ENCODE measurements at places on chromosomes 1 and 21. TPM values are rescaled to one million over a fixed set of nuclear protein-coding genes. Genes with fewer than 3 reads are reported as not detected.

- peaks cover 4% of the 10 kb centered on the region for H3K27me3 ChIP-seq
- peaks cover 7% of the 10 kb centered on the region for H3K4me1 ChIP-seq
- no peak overlapping the region for H3K27ac ChIP-seq
- no peak for DNase-seq
Observed at GRCh38 chr1:61005614-61006580, 76.5 kb upstream of the NFIA start.

DNA sequence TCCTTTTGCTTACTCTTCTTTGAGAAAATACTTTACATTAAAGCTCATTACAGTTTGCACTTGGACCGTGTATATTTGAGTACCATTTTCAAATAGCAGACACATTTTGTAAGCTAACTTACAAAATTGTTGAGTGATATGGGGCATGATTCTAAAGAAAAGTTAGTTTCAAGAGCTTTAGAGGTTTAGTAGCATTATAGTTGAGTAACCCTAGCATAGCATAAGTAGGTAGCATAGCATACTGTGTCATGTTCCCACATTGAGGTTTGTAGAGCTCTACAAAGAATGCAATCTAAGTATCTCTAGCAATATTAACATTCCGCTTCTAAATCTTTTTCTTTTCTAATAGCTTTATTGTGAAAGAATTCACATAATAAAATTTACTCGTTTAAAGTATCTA lies 92.0 kb downstream of the ITSN1 start:
- no peak overlapping the region for H3K4me3 ChIP-seq
- no peaks in the 10 kb centered on the region for H3K36me3 ChIP-seq
- H3K27me3 ChIP-seq = no peaks in the 10 kb centered on the region
- no peaks in the 10 kb centered on the region for H3K4me1 ChIP-seq

GRCh38 chr1:202349206-202349928 lies 868 bp downstream of the PPP1R12B start:
- peak overlapping the region; percentile 94 for H3K27ac ChIP-seq
- peaks cover 29% of the 10 kb centered on the region for H3K4me1 ChIP-seq
- H3K27me3 ChIP-seq = no peaks in the 10 kb centered on the region
- no peaks in the 10 kb centered on the region for H3K36me3 ChIP-seq

DNA sequence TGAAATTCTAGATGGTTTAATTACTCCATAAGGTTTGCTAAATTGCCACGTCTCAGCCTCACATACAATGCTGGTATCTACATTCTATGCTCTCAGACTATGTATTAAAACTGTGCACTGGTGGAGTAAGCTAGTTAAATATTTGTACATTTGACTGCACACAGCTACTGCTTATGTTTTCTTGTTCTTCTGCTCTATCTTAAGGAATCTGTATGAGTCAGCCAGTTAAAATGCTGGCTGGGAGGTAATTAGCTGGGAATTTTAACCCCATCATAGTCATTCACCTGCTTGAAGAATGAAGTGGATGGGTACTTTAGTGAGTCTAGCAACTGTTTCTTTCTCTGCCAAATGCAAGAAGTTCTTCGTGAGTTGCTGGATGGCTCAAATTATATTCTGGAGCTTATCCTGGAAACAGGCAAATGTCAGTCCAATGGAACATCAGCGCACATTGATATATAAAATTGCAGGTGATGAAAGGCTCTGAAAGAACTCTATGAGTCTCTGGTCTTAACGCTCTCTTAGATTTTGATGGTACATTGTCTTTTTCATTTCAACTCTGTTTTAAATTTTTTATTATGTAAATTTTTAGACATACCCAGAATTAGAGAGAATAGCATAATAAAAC lies 83.4 kb downstream of the BACH1 start:
- H3K36me3 ChIP-seq = no peaks in the 10 kb centered on the region
- H3K27me3 ChIP-seq = no peaks in the 10 kb centered on the region
- H3K4me1 ChIP-seq = no peaks in the 10 kb centered on the region
- no peak overlapping the region for H3K27ac ChIP-seq
- no peak for DNase-seq
- no peak overlapping the region for H3K4me3 ChIP-seq

DNA sequence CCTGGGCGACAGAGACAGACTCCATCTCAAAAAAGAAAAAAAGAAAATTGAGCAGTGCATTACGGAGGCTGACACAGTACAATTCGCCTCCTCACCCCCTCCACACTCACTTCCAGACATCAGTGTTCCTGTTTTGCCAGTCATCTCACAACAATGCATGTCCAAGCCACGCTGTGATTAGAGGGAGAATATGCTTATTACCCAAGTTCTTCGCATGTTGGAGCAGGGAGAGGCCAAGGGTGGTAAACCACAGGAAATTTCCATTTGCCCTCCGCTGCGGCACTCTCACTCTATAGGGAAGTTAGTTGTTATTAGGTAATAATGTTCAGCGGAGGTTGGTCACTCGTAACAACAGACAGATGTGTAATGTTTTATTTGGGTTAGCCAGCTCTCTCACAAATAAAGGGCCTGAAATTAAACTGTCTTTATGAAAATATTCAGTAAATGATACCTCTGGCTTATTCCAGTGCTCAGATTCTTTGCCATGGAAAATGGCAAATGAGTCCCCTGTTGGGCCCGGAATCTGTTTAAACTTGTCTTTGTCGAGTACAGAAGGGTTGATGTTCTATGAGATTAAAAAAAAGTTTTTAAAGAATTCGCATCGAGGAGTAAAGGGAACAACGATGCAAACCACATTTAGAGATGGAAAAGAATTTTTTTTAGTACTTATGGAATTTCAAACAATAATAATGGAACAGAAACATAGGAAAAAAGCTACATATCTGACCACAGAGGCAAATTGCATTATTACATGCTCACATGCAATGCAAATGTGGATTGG lies 33.1 kb downstream of the KCNJ15 start:
- H3K27ac ChIP-seq = no peak overlapping the region
- H3K4me3 ChIP-seq = no peak overlapping the region
- no peak for DNase-seq
- no peaks in the 10 kb centered on the region for H3K4me1 ChIP-seq
- no peaks in the 10 kb centered on the region for H3K36me3 ChIP-seq

GRCh38 chr1:117659550-117660270 lies 53.9 kb downstream of the TENT5C start:
- H3K36me3 ChIP-seq = peaks cover 8% of the 10 kb centered on the region
- peaks cover 79% of the 10 kb centered on the region for H3K4me1 ChIP-seq
- peak; percentile 54 for DNase-seq
- H3K4me3 ChIP-seq = peak overlapping the region; percentile 83
- peak overlapping the region; percentile 92 for H3K27ac ChIP-seq
- H3K27me3 ChIP-seq = no peaks in the 10 kb centered on the region

SLC2A1 gene
- total RNA-seq = 131 TPM

- H3K4me1 ChIP-seq = no peaks in the 10 kb centered on the region
- no peak overlapping the region for H3K4me3 ChIP-seq
- peaks cover 6% of the 10 kb centered on the region for H3K27me3 ChIP-seq
- no peak for DNase-seq
- no peaks in the 10 kb centered on the region for H3K36me3 ChIP-seq
- no peak overlapping the region for H3K27ac ChIP-seq
Observed at GRCh38 chr1:63103682-63104081, 218.7 kb upstream of the FOXD3 start.

B3GALT6 gene
- 28.1 TPM for total RNA-seq

- H3K4me1 ChIP-seq = no peaks in the 10 kb centered on the region
- no peak for DNase-seq
- no peaks in the 10 kb centered on the region for H3K27me3 ChIP-seq
Observed at GRCh38 chr21:40504825-40505224, 342.1 kb downstream of the DSCAM start.

RAB7B gene
- not detected for total RNA-seq

- H3K27me3 ChIP-seq = peaks cover 70% of the 10 kb centered on the region
- peak overlapping the region; percentile 10 for H3K27ac ChIP-seq
- H3K36me3 ChIP-seq = peaks cover 7% of the 10 kb centered on the region
- peaks cover 18% of the 10 kb centered on the region for H3K4me1 ChIP-seq
Observed at GRCh38 chr1:29237129-29237821, 953 bp downstream of the PTPRU start.

PGLYRP3 gene
- total RNA-seq = not detected

BLZF1 gene
- total RNA-seq = 14.3 TPM

NCAM2 gene
- total RNA-seq = not detected

GRCh38 chr1:18668750-18669404 lies 38.2 kb downstream of the PAX7 start:
- no peaks in the 10 kb centered on the region for H3K4me1 ChIP-seq
- no peak overlapping the region for H3K27ac ChIP-seq
- H3K36me3 ChIP-seq = no peaks in the 10 kb centered on the region
- H3K27me3 ChIP-seq = peaks cover 22% of the 10 kb centered on the region
- DNase-seq = no peak

DNA sequence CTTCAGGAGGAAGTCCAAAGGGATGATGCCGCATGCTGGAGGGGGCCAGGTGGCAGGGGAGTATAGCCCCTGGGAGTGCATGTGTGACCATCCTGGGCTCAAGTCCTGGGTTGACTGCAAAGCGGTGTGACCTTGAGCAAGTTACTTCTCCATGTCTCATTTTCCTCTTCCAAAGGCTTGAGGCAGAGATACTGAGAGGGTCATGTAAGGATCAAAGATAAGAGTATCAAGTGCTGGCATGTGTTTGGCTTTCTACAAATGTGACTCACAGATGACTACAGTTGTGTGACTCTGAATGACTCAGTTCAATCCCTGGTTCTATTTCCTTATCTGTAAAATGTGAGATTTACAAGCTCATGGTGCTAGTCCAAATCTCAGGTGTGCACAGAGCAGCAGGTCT lies 26.1 kb downstream of the PROK1 start:
- no peak overlapping the region for H3K27ac ChIP-seq
- H3K4me1 ChIP-seq = no peaks in the 10 kb centered on the region
- H3K36me3 ChIP-seq = no peaks in the 10 kb centered on the region
- no peak overlapping the region for H3K4me3 ChIP-seq
- peaks cover 9% of the 10 kb centered on the region for H3K27me3 ChIP-seq

DNA sequence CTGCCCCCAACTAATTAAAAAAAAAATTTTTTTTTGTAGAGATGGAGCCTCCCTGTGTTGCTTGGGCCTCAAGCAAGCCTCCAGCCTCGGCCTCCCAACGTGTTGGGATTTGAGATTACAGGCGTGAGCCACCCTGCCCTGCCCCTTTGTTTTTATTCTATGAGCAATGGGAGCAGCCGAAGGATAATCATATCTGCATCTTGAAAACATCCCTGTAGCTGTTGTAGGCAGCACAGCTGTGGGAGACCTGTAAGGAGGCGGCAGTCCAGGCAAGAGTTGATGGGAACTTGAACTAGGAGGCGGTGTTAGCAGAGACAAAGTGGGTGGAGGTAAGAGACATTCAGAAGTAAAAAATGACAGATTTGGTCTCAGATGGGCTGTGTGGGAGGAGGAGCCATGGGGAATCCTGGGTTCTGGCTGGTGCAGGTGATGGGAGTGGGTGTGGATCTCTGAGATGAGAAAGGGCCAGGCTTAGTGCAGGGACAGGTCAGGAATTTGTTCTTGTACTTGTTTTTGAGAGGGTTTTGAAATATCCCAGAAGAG lies 31.3 kb downstream of the STUM start:
- H3K27me3 ChIP-seq = peaks cover 2% of the 10 kb centered on the region
- no peak overlapping the region for H3K4me3 ChIP-seq
- H3K27ac ChIP-seq = no peak overlapping the region
- no peaks in the 10 kb centered on the region for H3K36me3 ChIP-seq
- H3K4me1 ChIP-seq = no peaks in the 10 kb centered on the region
- DNase-seq = no peak

CPLANE2 gene
- total RNA-seq = 3.8 TPM

- DNase-seq = no peak
- no peaks in the 10 kb centered on the region for H3K36me3 ChIP-seq
- H3K4me3 ChIP-seq = no peak overlapping the region
- H3K4me1 ChIP-seq = peaks cover 2% of the 10 kb centered on the region
Observed at GRCh38 chr1:25698252-25698651, 81.7 kb downstream of the MAN1C1 start.

NR5A2 gene
- 0.11 TPM for total RNA-seq

DNA sequence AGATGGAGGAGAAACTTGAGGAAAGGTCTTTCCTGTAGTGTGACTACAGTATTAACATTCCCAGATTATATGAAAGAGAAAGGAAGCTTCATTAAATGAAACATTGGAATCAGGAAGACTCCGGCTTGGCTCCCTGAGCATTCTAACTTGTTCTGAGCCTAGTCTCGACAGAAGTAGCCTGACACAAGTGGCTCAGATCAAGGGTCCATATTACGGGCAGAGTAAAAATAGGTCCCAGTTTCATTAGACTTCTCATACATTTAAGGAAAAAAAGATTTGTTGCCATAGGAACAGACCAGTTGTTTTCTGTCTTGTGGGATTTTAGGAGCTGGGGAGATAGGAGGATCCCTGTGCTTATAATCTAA lies 12.8 kb downstream of the SMAP2 start:
- H3K4me1 ChIP-seq = peaks cover 78% of the 10 kb centered on the region
- peak overlapping the region; percentile 99 for H3K27ac ChIP-seq
- peak overlapping the region; percentile 88 for H3K4me3 ChIP-seq
- H3K36me3 ChIP-seq = peaks cover 23% of the 10 kb centered on the region

GRCh38 chr1:227948493-227949260 lies 945 bp upstream of the WNT9A start:
- H3K27me3 ChIP-seq = peaks cover 28% of the 10 kb centered on the region
- no peaks in the 10 kb centered on the region for H3K36me3 ChIP-seq

GRCh38 chr1:154775621-154776605 lies 94.2 kb downstream of the KCNN3 start:
- no peaks in the 10 kb centered on the region for H3K4me1 ChIP-seq
- no peak overlapping the region for H3K4me3 ChIP-seq
- H3K36me3 ChIP-seq = no peaks in the 10 kb centered on the region
- H3K27me3 ChIP-seq = peaks cover 6% of the 10 kb centered on the region

DNA sequence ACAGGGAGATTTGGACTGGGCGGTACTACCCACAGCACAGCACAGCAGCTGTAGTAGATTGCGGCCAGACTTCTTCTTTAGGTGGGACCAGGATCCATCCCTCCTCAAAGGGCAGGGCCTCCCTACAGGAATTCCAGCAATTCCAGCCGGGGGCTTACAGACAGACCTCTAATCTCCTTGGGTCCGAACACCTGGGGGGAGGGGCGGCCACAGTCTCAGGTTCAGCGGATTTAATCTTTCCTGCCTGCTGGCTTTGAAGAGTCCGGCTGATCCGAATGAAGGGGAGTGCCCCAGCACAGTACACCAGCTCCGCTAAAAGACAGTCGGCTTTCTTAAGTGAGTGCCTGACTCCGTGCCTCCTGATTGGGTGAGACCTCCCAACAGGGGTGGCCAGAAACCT lies 1708.5 kb downstream of the BRINP3 start:
- H3K27me3 ChIP-seq = no peaks in the 10 kb centered on the region
- no peaks in the 10 kb centered on the region for H3K4me1 ChIP-seq
- H3K4me3 ChIP-seq = no peak overlapping the region
- peaks cover 27% of the 10 kb centered on the region for H3K36me3 ChIP-seq
- no peak for DNase-seq
- no peak overlapping the region for H3K27ac ChIP-seq

GRCh38 chr1:154413177-154413783 lies 8.1 kb downstream of the IL6R start:
- peaks cover 6% of the 10 kb centered on the region for H3K4me1 ChIP-seq
- no peaks in the 10 kb centered on the region for H3K36me3 ChIP-seq
- peaks cover 23% of the 10 kb centered on the region for H3K27me3 ChIP-seq
- DNase-seq = no peak

- no peak overlapping the region for H3K4me3 ChIP-seq
- no peak for DNase-seq
- H3K36me3 ChIP-seq = peaks cover 4% of the 10 kb centered on the region
- no peak overlapping the region for H3K27ac ChIP-seq
- H3K4me1 ChIP-seq = no peaks in the 10 kb centered on the region
Observed at GRCh38 chr1:194968916-194969315, 1639.3 kb downstream of the KCNT2 start.

MKNK1 gene
- total RNA-seq = 89.9 TPM
